ENCODE measurements at places on chromosomes 12 and 14.
A peak's percentile ranks its signal among the peaks of the same experiment; 100 is the strongest.

DNA sequence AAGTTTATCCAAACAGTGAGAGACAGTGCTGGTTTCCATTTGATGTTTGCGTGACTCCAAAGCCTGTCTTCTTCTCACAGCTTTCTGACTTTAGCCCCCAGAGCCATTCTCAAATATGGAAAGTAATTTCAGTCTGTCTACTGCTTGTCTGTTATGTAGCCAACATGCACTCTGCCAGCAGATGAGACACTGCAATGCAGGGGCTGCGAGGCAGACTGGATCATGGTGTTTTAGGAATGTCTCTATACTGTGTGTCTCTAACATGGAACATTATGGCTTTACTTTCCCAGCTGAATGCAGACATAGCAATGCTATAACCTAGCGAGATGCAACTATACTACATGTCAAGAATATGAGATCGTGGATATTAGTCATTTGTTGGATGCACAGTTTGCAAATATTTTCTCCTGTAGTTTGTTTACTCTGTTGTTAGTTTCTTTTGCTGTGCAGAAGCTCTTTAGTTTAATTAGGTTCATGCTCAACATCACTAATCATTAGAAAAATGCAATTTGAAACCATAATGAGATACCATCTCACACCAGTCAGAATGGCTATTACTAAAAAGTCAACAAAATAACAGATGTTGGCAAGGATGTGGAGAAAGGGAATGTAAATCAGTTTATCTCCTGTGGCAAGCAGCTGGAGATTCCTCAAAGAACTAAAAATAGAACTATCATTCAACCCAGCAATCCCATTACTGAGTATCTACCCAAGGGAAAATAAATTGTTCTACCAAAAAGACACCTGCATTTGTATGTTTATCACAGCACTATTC, 235.8 kb upstream of the TMTC1 start:
- DNase-seq: peak; percentile 38

DNA sequence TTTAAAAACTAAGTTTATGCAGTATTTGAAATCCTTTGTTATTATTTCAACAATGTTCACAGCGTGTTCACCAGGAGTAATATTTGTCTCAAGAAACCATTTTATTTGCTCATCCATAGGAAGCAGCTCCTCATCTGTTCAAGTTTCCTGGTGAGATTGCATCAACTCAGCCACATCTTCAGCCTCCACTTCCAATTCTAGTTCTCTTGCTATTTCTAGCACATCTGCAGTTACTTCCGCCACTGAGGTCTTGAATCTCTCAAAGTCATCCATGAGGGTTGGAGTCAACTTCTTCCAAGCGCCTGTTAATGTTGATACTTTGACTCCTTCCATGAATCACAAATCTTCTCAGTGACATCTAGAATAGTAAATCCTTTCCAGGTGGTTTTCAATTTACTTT, 18.0 kb downstream of the CLEC9A start:
- no peak for DNase-seq

DNA sequence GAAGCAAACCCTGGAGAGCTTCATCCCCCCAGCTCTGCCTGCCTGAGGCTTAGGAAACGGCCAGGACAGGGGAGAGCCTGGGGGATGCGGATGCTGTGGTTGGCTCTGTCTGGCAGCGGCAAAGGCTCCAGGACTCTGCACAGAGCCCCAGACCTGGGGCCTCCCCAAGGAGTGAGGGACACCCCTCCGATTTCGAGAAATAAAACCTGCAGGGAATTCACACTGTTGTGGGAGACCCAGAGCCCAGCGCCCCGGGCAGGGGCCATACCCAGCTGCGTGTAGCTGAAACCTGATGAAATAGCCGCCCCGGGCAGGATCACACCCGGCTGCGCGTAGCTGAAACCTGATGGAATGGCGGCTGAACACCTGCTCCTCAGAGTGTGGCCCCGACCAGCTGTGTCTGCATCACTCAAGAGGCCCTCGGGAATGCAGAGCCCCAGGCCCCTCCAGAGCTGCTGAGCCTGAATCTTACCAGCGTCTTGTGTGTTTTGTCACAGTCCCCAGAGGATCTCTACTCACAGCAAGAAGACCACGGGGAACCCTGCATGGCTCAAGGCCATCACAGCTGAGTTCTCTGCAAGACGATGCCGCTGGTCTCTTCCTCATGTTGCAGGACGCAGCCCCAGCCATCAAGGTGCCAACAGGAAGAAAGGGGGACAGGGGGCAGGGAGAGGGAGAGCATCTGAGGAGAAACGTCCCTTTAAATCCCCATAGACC, 46.5 kb upstream of the GALNT9 start:
- DNase-seq: no peak

- DNase-seq: no peak
Measured at GRCh38 chr12:19129122-19129485, 429 bp upstream of the PLEKHA5 start.

GRCh38 chr12:230925-231671, 17.1 kb upstream of the SLC6A12 start:
- no peak for DNase-seq

DNA sequence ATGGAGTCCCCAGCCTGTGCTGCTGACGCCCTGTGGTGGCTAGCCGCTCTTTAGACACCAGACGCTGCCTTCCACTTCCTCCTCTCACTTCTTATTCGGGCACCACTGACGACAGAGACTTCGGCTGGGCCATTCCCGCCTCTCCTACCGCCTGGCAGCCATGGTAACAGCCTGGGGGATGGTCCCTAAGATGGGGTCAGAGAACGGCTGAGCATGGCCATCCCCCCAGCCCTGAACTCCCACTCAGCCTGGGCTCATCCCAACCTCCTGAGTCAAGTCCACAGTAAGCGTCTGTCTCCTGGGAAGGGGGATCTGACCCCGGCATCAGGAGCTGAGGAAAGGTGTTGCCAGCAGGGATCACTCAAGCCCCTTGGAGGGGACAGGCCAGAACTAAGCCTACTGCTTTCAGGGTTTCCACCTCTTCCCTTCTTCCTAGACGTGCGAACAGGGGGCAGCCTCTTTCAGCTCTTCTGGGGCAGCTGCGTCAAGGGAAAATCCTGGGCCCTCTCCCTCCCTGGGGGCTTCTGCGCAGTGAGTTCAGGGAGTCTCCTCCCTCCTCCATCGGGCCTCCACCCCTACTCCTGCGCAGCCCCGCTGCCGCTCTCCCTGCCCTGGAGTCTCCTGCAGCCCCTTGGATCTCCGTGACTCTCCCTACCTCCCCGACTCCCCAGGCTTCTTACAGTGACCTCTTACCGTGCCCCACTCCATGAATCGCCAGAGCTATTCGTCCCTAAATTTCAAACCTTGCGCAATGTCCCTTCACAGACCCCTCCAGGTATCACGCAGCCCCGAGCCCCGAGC, 643 bp upstream of the TAMALIN start:
- peak; percentile 69 for DNase-seq

DNA sequence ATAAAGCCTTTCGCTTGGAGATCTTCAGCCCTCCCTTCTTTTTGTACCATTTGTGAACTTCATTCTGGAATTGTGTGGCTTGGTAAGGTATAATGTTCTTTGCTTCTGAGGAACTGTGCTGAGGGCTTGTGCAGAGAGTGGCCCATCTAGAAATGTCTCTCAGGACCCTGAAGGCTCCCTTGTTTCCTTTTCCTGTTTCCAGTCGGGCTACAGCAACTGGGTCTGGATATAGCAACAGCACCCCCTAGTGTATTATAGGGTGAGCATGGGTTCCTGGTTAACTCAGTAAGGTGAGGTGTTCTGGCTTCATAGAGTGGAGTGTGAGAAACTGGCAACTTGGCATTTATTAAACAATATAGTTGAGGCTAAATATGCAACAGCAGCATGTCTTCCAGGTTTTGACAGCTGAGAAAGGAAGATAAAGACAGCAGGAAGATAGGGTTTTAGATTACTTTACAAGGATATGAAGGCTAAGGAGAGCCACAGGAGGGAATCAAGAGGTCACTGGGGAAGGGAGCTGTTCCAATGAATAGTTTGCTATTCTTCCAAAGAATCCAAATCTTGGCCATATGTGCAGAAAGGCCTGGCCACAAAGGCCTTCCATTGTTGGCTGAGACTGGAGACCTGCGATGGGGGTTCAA, 49.1 kb upstream of the RNU6-8 start:
- DNase-seq: peak; percentile 35

GRCh38 chr12:6818222-6818621, 3.4 kb upstream of the GPR162 start:
- DNase-seq: no peak

DNA sequence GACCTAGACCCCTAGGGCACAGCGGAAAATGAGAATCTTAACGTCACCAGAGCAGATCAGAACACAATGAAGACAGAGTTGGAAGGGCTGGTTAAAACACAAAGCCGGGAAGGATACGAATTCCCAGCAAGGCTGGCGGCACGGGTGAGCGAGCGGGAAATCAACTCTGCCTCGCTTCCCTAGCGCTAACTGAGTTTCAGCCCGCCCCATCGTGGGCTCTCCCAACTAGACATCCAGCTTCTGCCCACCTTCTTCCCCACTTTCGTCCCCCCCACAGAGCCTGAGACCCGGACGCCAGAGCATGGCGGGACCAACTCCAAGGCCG, 377 bp downstream of the CCNT1 start:
- no peak for DNase-seq

DNA sequence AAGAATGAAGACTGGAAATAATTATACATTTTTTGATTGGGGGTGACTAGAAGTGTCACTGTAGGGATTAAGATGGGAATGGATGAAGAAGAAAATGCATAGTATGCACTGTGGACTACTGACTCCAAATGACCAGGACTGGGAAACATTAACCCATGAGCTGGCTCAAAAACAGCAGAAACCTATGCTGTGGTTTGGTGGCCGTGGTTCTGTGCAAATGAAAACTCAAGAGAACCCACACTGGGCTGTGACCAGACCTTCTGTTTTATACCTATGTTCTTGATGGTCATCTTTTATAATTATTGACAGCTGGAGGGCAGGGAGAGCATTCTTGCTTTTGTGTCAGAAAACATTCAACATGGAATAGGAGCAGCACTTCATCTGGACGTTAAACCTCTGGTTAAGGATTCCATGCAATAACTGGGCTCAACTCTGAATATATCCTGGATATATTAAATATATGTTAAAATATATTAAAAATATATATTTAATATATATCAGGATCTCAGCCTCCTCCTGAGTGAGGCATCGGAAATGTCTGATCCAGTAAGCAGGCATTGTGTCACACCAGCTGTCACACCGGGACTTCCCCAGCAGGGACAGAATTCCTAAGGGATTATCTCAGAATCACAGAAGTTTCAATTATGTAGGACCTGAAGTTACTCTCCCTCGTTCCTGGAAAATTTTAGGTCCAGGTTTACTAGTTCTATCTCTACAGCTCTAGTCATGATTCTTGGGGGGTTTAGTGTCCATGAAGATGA, 48.5 kb downstream of the BBS10 start:
- DNase-seq: no peak

DNA sequence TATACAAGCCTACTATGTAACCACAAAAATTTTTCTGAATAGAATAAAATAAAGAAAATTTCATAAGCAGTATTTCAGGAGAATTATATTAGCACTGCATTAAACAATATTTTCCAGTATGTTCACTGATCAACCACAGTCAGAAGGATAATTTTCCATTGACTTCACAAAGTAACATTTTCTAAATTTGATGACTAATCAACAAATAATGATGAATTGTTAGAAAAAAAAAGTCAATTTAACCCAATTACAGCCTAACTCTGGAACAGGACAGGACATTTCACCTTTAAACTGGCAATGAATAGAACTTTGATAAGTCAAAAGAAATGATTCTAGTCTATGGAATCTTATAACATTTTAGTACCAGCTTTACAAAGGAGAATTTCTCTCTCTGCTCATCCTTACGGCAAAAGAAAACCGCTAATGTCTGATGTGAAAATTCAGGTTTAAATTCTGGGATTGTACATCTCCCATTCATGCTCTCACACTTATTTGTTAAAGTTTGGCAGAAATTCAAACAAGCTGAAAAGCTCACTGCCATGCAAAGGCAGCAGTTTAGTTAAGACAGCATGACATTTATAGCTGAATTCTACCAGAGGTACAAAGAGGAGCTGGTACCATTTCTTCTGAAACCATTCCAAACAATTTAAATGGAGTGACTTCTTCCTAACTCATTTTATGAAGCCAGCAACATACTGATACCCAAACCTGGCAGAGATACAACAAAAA, 84.5 kb downstream of the MDGA2 start:
- no peak for DNase-seq

GRCh38 chr14:54600717-54601109, 33.8 kb downstream of the SAMD4A start:
- no peak for DNase-seq

DNA sequence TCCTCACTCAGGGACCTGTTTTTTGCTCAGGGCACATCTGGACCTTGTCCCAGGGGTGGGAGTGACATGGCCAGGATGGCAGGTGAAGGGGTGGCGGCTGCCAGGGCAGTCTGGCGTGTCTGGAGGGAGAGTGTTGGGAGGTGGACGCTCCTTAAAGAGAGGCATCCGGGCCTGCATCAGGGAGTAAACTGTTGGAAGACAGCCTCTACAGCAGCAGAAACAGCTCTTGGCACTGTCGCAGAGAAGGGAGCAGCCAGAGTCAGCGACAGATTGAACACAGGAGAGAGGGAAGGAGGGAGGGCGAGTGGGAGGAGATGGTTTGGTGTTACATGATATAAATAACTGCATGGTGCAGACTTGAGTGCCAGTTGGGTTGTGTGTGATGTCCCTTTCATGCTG, 52.8 kb downstream of the IGF1 start:
- DNase-seq: peak; percentile 36

DNA sequence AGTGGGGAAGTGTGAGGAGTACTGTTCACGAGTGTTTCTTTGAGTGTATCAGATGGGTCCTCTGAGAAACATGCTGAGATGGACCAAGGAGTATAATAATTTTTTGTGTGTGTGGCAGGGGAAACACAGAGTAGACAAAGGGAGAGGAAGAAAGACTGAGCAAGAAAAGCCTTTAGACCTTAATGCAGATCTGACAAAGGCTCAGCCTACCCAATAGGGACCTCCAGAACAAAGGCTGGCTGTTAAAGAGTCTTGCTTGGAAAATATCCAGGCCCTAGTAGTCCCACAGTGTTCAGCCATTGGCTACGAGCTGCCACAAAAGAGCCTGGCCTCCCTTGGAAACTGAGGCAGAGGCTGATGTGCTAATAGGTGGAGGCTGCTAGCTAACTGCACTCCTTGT, 13.5 kb downstream of the COQ5 start:
- DNase-seq: no peak

DNA sequence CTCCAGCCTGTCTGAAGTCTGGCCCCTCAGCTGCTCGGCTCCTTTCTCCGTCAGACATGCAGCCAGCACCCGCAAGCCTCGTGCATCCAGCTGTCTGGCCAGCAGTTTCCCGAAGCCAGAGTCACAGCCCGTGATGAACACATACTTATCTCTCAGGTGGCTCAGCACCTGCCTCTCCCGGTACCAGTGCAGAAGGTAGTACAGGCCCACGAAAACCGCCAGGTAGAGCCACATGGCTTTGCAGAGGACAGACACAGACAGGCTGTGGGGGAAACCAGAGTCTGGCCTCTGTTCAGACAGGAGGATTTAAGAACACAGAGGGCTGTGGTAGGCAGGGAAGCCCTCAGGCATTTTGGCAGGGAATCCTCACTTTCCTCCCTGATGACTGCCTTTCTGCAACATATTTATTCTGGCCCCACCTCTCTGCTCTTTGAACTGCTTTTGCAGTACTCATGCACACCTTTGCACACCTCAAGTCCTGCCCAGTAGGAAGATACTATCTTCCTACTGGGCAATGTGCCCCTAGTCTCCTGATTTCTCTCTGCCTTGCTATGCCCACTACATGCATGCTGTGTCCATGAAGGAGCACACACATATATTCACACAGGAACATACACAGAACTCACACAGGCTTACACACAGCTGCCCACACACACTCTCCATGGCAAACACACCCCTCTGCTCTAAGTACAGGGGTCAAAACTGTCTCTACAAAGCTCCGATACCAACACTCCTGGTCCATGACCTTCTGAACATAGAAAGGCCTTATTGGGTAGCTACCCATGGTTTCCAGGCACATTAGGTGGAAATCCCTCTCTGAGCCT, at the start of gene RDH16:
RDH16 (minus strand) TSS at position 380 of the 824 bp plus-strand sequence; CDS start at position 234, 146 bp downstream.
- no peak for DNase-seq
